ENCODE measurements at places on chromosomes 6 and 20. TPM values are rescaled to one million over a fixed set of nuclear protein-coding genes. Genes with fewer than 3 reads are reported as not detected.

DNA sequence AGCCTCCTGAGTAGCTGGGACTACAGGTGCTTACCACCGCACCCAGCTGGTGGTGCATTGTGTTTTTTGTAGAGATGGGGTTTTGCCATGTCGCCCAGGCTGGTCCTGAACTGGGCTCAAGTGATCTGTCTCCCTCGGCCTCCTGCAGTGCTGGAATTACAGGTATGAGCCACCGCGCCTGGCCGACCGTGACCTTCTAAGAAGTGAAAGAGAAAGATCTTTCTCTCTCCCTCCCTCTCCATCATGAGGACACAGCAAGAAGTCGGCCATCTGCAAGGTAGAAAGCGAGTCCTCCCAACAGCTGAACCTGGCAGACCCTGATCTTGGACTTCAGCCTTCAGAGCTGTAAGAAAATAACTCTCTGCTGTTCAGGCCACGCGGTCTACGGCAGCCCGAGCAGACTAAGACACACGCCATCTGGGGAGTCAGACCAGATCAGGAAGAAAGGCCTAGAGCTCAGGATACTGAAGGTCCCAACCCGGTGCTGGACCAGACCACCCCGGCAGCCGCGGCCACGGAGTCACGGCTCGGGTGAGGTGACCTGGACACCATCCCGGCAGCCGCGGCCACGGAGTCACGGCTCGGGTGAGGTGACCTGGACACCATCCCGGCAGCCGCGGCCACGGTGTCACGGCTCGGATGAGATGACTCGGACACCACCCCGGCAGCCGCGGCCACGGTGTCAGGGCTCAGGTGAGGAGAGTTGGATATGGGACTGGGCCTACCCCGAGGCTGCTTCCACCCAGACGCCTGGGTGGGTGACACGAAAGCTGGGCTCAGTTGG lies 9.6 kb downstream of the GMEB2 start:
- DNase-seq, result peak; percentile 33

Gene ALDH5A1
- 23.3 TPM for total RNA-seq

DNA sequence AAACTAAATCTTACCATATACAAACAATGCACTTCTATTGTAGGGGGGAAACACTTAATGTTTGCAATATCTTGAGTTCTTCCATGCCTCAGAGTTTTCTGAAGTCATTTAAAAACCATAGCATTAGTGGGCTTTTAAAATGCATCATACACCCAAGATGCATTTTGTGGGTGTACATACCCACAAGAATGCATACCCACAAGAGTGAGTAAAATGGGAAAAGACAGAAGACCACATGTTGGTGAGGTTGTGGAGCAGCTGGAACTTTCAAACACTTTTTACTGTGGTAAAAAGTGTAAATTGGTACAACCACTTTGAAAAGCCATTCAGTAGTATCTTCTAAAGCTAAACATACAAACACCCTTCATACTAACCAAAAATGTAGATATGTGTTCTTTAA lies 57.5 kb downstream of the CYB5R4 start:
- DNase-seq, result no peak

DNA sequence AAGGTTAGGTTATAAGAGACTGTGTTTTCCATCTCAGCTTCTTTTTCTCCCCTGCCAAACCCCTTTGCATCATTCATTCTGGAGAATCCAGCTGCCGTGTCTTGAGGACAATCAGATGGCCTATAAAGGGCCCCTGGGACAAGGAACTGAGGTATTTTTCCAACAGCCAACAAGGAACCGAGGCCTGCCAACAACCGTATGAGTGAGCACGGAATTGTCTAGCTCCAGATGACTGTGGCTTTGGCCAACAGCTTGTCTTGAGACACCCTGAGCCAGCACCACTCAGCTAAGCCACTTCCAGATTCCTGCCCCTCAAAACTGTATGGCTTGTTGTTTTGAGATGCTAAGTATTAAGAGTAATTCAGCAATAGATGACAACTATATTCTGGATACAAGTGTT lies 433.7 kb upstream of the HSF2 start:
- no peak for DNase-seq
